Activated CD4-positive, CD25-positive, alpha-beta regulatory T cell treated with anti-CD3 and anti-CD28 coated beads, Interleukin-2, amount 50 U/mL, for 72 hours (primary cell): ENCODE measurements at places on chromosomes 1 and 21.

DNA sequence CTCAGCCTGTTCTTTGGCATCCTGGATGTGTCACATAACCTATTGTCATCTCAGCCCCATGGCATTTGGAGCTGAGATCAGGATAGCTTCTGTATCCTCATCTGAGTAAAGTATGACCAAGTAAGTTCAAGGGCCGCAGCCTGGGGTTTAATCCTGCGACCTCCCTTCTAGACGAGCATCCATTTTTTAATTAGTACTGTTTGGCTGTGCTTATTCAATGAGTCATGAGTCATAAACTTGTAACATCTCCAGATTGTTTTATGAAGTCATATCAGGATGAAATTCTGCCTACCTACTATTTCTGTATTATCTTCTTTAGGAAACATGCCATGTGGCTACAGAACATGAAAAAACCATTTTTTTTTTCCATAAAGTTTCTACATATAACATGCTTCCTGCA is 119.1 kb downstream of the ERG start:
- no peak for DNase-seq

GRCh38 chr1:209536843-209537242 is 46.7 kb upstream of the CAMK1G start:
- no peak for DNase-seq

GRCh38 chr21:36072453-36073162 is 2.8 kb downstream of the CBR1 start:
- DNase-seq: no peak

GRCh38 chr1:113663165-113663951 is 95.9 kb downstream of the PHTF1 start:
- no peak for DNase-seq

DNA sequence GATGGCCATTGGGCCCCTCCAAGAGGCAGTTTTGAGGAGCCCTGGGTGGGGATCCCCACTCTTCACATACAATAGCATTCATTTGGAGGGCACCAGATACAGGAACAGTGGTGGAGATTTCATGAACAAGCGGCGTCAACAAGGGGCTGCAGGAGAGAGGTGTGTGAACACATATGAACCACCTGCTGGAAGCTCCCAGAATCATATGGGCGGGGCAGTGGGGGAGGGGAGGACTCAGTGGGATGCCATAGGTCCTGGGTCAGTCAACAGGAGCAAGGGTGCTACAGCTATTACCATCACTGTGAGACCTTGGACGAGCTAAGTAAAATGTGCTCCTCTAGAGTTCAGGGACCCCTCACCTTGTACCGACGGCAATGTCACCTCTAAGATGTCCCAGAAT is 100.4 kb upstream of the IRF2BP2 start:
- DNase-seq: no peak

- DNase-seq: no peak
These were observed 33.9 kb upstream of the TSNAX start for GRCh38 chr1:231494439-231495110.
